Activated CD4-positive, alpha-beta T cell treated with anti-CD3 and anti-CD28 coated beads, Interleukin-2, amount 10 ng/mL, durations not matched to agents 24 days and 14 days (primary cell): ENCODE measurements at places on chromosomes 5 and 9.
A peak's percentile ranks its signal among the peaks of the same experiment; 100 is the strongest.

DNA sequence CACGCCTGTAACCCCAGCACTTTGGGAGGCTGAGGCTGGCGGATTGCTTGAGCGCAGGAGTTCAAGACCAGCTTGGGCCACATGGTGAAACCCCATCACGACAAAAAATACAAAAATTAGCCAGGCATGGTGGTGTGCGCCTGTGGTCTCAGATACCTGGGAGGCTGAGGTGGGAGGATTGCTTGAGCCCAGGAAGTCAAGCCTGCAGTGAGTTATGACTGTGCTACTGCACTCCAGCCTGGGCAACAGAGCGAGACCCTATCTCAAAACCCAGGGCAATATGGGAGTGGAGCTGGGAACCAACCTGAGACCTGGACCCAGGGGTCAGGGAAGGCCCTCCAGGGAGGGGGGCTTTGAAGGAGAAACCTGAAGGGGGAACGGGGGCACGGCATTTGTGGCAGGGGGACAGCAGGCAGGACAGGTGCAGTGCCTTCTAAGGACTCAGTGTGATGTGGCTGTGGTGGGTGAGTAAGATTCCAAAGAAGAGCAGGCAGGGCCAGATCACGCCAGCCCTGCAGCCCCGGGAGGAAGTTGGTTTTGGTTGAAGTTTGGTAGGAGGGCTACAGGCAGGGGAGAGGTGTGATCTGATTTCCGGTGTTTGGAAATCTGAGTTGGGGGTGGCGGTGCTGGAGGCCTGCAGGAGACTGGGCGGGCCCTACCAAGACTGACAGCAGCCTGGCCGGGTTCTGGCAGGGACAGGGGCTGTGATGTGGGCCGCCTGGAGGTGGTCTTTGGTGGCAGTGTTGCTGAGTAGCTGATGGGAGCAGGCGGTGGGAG, 46.2 kb downstream of the NTNG2 start:
- no peak overlapping the region for H3K4me3 ChIP-seq
- H3K4me1 ChIP-seq, result peaks cover 6% of the 10 kb centered on the region
- peak overlapping the region; percentile 62 for H3K27ac ChIP-seq
- no peaks in the 10 kb centered on the region for H3K27me3 ChIP-seq
- H3K36me3 ChIP-seq, result no peaks in the 10 kb centered on the region

- no peaks in the 10 kb centered on the region for H3K36me3 ChIP-seq
- H3K4me3 ChIP-seq, result no peak overlapping the region
- H3K4me1 ChIP-seq, result no peaks in the 10 kb centered on the region
- no peak for DNase-seq
- no peaks in the 10 kb centered on the region for H3K27me3 ChIP-seq
These were observed 266.8 kb downstream of the CYLC2 start for GRCh38 chr9:103261951-103262350.

GRCh38 chr5:101012880-101013279, 109.8 kb upstream of the ST8SIA4 start:
- H3K4me3 ChIP-seq, result no peak overlapping the region
- H3K27me3 ChIP-seq, result peaks cover 2% of the 10 kb centered on the region
- H3K27ac ChIP-seq, result no peak overlapping the region
- H3K36me3 ChIP-seq, result no peaks in the 10 kb centered on the region

DNA sequence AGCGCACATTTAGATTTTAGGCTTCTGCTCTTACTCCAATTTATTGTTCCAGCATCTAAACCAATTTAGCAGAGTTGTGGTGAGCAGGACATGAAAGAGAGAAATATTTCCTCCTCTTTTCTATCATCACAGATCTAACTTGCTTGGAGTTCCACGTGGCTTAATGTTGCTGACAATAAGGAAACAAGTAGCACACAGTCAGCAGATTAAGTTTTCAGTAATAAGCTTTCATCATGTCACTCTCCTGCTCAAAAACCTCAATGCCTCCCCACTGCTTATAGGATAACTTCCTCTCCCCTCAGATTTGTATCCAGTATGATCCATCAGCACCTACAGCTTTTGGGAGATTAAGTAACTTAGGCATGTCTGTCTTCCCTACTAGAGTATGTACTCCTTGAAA, 10.4 kb upstream of the SSBP2 start:
- peaks cover 10% of the 10 kb centered on the region for H3K4me1 ChIP-seq
- no peak overlapping the region for H3K27ac ChIP-seq
- no peak for DNase-seq
- no peak overlapping the region for H3K4me3 ChIP-seq
- no peaks in the 10 kb centered on the region for H3K36me3 ChIP-seq

GRCh38 chr5:35370871-35371270, 140.6 kb upstream of the PRLR start:
- no peaks in the 10 kb centered on the region for H3K36me3 ChIP-seq
- H3K27me3 ChIP-seq, result peaks cover 3% of the 10 kb centered on the region
- DNase-seq, result peak; percentile 17

DNA sequence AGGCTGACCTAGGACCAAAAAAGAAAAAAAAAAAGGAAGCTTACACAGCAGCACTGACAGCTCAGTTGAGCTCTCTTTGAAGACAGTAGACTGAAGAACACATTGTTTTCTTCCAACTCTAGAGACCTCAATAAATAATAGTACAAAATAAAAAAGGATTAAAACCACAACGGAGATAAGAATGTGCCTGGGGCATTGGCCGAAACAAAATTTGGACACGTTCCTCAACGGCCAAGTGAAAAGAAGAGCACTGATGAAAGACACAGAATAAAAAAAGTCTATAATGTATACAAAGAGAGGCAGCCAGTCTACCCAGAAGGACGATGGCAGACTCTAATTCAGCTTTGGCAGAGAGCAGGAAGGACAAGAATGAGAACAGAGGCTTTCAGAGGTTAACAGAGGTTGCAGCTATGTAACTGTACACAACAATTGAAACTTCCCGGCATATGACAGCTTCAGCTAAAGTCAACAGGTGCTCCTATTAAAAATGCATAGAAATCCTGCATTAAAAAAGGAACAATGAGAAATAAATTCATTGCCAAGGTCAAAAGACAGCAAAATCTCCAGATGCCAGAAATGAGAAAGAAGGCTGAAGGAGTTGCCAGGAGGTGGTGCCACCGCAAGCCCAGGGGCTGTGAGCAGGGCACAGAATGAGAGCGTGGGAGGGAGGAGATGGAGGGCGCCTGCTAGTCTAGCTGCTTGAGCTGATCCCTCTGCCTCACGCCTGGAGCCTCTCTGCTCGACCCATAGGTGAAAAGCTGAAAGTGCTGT, 113.9 kb downstream of the DCP2 start:
- no peaks in the 10 kb centered on the region for H3K36me3 ChIP-seq
- no peak for DNase-seq
- no peak overlapping the region for H3K4me3 ChIP-seq
- H3K27ac ChIP-seq, result no peak overlapping the region
- H3K4me1 ChIP-seq, result peaks cover 2% of the 10 kb centered on the region
